ENCODE measurements at places on chromosomes 1 and 21.

DNA sequence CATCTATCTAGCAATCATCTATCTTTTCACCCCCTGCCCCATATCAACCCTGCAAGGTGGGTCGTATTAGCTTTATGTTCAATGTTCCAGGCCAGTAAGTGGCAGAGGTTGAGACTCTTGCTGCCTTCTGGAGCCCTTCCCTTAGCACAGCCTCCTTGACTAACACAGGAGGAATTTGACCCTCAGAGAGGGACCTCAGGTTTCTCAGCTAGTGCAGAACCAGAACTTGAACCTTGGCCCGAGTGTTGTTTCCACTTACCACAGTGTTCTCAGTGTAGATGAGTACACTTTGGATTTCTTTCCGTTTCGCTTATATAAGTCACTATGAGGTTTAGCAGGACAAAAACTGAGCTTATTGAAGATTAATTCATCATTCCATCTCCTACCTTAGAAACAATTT is 11.1 kb upstream of the ATF3 start:
- DNase-seq = no peak

DNA sequence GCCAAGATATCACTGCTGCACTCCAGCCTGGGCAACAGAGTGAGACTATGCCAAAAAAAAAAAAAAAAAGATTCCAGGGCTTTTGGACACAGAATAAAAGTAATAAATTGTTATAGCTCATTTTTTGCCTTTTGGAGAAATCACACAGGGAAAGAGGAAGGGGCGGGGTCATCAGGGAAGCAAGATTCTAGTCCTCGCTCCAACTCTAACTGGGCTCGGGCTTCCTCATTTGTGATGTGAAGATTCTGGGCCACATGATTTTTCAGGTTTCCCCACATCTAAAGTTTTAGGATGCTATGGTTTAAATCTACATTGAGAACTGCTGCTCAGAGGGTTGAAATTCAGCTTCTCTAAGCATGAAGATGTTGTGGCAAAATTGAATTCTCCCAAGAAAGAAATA is 179.3 kb upstream of the PLXNA2 start:
- no peak for DNase-seq

DNA sequence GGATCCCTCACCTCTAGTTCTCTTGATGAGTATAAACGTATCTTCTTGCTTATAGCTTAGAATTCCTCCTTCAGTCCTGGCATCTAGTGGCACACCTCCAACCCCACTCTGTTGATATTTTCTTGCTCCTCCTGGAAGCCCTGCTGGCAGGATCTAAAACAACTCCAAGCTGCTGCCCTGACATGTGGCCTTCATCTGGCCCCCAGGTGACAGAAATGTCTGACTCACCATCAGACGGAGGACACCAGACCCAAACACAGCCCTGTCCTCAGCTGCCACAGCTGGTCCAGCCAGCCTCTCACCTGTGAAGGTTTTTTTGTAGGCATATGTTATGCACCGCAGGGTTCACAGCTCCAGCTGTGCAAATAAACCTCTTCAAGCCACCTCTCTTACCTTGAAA is 53.4 kb downstream of the KRTAP19-8 start:
- DNase-seq = no peak

- DNase-seq = no peak
Observed at GRCh38 chr1:3035563-3036446, 14.5 kb downstream of the ACTRT2 start.

DNA sequence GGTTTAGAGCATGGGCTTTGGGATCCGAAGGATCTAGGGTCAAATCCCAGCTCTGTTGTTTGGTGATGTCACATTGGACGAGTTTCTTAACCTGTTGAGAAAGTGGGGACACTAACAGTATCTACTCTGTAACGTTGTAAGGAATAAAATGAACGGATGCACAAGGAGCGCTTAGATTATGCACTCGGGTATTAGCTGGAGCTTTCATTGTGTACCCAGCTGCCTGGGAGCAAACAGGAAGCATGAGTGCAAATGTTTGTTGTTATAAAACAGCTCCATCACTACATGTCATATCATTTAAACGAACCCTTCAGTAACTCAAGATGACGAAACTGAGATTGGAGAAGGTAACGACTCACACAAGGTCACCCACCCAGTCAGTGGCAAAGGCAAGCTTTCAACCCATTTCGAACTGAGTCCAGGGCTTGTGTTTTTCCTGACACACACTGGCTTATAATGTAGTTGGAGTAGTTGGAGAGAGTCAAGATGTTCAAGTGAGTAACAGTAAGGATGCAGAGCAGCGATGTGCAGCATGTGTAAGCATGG is 16.2 kb upstream of the SLC6A17 start:
- no peak for DNase-seq
